ENCODE measurements at places on chromosomes 16 and 17. TPM values are rescaled to one million over a fixed set of nuclear protein-coding genes. Genes with fewer than 3 reads are reported as not detected.

AARS1 gene
- total RNA-seq: 56.8 TPM

OTOP2 gene
- not detected for total RNA-seq

DNA sequence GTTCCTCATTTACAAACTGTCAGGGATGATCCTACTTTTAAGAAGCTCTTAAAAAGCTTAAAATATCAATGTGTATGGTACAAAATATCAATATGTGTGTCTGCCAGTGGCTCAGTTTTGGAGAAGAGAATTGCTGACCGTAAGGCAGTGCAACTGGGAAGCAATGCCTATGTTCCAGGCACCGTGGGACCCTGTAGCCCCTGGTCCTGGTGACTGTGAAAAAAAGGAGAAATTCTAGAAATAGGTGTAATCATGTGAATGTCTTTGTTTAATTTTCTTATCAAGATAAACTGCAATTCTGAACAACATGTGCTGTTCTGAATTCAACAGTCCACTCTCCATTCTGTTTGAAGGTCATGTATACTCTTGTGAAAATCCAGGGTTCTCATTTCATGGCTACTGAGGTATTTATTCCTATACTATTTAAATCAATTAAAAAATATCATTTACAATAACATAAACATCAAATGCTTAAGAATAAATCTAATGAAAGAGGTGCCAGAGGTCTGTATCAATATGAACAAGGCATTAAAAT lies 9.4 kb upstream of the HP start:
- DNase-seq: no peak

GRCh38 chr17:48548523-48549280 lies 3.8 kb upstream of the HOXB2 start:
- no peak for DNase-seq

DNA sequence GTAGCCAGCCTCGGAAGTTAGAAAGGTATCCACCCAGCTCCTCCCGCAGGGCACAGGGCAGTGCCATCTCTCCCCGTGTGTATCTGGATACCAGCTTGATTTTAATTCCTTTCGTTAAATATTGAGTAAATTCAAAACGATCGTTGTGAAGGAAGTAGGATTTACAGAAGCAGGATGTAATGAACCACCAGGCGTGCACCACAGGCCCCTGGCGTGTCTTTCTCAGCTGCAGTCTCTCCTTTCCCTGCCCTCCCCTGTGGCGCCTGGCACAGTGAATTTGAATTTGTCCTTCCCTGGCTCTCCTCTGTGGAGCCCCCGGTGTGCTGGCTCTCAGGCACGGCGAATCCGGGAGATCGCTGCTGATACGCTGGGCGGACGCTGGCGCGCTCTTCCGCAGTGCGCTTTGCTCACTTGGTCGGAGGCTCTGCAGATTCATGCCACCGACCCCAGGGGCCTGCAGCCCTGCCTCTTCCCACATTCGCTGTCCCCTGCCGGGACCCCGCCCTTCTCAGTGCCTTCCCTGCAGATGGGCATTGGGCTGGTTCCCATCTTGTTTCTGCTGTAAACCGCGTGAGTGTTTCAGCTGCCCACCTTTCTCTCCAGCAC lies 164.6 kb downstream of the RPTOR start:
- DNase-seq: no peak

All from spleen (tissue), 13 donors.